ENCODE measurements at places on chromosomes 6 and 20.

DNA sequence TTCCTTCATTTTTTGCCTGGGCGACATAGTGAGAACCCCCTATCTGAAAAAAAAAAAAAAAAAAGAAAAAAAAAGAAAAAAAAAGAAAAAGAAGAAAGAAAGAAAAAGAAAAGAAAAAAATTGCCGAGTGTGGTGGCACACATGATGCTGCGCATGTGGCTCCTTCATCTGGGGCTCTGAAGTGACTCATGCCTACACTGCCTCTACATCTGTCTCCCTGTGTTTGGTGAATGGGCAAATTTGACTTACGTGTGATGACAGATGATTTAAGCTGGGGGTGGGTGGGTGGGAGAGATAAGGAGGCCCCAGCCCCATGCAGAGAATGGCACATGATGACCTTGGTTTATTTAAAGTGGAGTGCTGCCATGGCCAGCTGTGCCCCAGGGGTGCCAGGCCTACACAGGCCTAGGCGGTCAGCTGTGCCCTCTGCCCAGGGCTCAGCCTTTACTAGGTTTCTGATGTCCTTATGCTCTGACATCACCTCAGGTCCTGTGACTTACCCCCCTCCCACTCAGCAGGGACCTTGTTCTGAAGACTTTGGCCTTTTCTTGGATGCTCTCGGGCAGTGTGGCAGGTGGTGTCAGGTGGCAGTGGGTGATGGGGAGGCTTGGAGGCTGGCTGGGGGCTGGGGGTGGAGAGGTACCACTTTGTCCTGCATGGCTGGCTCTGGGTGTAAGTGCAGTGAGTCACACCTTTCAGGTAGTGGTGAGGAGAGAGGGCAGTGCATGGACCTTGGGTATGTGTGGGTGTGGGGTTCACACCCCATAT lies 41.1 kb downstream of the VEGFA start:
- no peak for DNase-seq
- H3K36me3 ChIP-seq: no peaks in the 10 kb centered on the region
- no peaks in the 10 kb centered on the region for H3K27me3 ChIP-seq
- H3K4me1 ChIP-seq: no peaks in the 10 kb centered on the region

- no peak overlapping the region for H3K4me3 ChIP-seq
- H3K27ac ChIP-seq: no peak overlapping the region
- H3K36me3 ChIP-seq: no peaks in the 10 kb centered on the region
- no peaks in the 10 kb centered on the region for H3K4me1 ChIP-seq
- no peak for DNase-seq
These were observed 154.7 kb downstream of the ARHGAP18 start for GRCh38 chr6:129555206-129555832.

DNA sequence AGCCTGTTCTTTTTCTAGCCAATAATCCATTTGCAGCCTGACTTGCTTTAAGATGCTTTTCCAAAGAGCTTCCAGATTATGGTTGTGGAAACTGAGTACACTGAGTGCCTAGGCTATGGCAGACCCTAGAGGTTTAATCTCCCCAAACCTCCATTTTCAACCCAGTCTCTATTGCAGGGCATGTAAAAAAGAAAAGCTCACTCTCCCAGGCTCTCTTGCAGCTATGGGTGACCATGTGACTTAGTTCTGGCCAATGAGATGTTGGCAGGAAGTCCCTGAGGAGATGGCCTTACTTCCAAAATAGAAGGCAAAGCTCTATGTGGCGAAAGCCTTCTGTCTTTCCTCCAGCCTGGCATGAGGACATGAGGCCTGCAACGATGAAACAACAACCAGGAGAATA lies 3.8 kb downstream of the PDRG1 start:
- H3K27ac ChIP-seq: no peak overlapping the region
- H3K4me3 ChIP-seq: no peak overlapping the region
- peaks cover 37% of the 10 kb centered on the region for H3K4me1 ChIP-seq
- no peak for DNase-seq
- no peaks in the 10 kb centered on the region for H3K27me3 ChIP-seq

DNA sequence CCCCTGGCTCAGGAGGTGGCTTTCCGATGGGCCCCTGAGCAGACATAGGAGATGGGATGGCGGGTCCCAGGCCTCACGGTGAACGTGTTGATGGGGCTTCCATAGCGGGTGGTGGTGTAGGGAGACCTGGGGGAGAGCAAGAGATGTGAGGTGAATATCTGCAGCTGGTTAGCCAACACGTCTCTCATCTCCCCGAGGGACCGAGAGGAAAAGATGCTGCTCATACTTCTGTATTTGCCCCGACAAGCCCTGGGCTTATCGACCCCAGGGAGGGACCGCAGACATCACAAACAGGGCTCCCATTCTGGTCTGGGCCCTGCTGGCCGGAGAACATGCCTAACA lies 38.7 kb downstream of the C6orf132 start:
- H3K4me1 ChIP-seq: peaks cover 44% of the 10 kb centered on the region
- no peak for DNase-seq

- H3K27me3 ChIP-seq: no peaks in the 10 kb centered on the region
- peaks cover 14% of the 10 kb centered on the region for H3K36me3 ChIP-seq
- no peak for DNase-seq
- peaks cover 5% of the 10 kb centered on the region for H3K4me1 ChIP-seq
These were observed 27.8 kb upstream of the CRIP3 start for GRCh38 chr6:43336382-43336781.

DNA sequence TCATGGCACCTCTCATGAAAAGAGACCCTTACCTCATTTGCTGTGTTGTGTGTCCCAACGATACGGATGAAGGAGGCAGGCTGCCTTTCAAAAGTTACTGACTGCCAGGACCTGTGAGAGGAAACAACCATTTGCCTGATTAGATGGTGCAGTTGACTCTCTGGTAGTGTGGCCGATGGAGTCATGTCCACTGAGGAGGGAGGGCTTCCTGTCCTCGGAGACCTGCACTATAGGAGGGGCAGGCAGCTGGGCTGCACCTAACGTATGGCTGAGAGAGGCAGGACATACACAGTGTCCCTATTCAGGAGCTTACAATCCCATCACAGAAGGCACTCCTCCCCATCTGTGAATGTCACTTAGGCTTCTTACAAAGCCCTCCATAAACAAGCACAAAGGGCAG lies 373.0 kb downstream of the ZFAND3 start:
- H3K27ac ChIP-seq: no peak overlapping the region
- no peak for DNase-seq
- H3K4me1 ChIP-seq: no peaks in the 10 kb centered on the region
- H3K27me3 ChIP-seq: no peaks in the 10 kb centered on the region
- H3K36me3 ChIP-seq: peaks cover 8% of the 10 kb centered on the region
- no peak overlapping the region for H3K4me3 ChIP-seq

GRCh38 chr6:117269638-117270054 lies 4.3 kb downstream of the VGLL2 start:
- no peak overlapping the region for H3K27ac ChIP-seq
- peaks cover 35% of the 10 kb centered on the region for H3K4me1 ChIP-seq
- no peak for DNase-seq

- H3K27ac ChIP-seq: peak overlapping the region; percentile 95
- no peaks in the 10 kb centered on the region for H3K27me3 ChIP-seq
- H3K4me1 ChIP-seq: peaks cover 52% of the 10 kb centered on the region
- peak overlapping the region; percentile 91 for H3K4me3 ChIP-seq
- no peaks in the 10 kb centered on the region for H3K36me3 ChIP-seq
These were observed 866 bp upstream of the MYO6 start for GRCh38 chr6:75748003-75748742.

DNA sequence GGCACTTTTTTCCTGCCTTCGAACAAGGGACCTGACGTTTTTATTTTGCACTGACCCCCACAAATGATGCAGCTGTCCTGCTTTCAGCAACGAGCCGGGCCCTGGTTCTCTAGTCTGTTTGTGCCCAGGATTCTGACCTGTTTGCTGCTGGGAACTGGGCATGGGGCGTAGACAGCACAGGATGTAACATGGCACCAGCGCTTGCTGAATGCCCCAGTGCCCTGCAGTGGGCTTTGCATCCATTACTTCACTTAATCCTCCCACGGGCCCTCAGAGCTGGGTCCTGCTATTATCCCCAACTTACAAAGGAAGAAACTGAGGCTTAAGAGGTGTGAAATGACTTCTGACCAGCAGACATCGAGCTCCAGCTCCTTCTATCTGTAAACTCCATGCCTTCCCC lies 80.4 kb upstream of the PMEPA1 start:
- no peaks in the 10 kb centered on the region for H3K36me3 ChIP-seq
- DNase-seq: no peak
- no peak overlapping the region for H3K4me3 ChIP-seq
- H3K27me3 ChIP-seq: peaks cover 2% of the 10 kb centered on the region

DNA sequence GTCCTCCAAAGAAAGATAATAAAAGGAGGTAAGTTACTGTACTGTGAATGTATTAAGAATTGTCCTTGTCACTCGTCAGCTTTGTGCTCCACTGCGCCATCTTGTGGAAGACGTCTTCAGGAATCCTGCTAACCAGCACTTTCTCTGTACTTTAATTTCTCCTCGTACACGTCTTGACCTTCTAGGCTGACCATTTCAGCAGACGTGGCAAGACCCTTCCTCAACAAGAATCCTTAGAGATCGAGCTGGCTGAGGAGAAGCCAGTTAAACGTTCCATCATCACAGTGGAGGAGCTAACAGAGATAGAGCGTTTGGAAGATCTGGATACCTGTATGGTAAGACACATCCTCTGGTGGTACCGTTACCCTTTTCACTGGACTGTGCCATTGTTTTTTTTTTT lies 95.5 kb upstream of the SCGN start:
- no peak overlapping the region for H3K27ac ChIP-seq
- DNase-seq: no peak
- no peaks in the 10 kb centered on the region for H3K27me3 ChIP-seq
- H3K36me3 ChIP-seq: no peaks in the 10 kb centered on the region
- H3K4me1 ChIP-seq: no peaks in the 10 kb centered on the region
- H3K4me3 ChIP-seq: no peak overlapping the region

GRCh38 chr20:16063881-16064280 lies 509.4 kb downstream of the KIF16B start:
- peaks cover 12% of the 10 kb centered on the region for H3K4me1 ChIP-seq
- no peak for DNase-seq
- no peak overlapping the region for H3K4me3 ChIP-seq
- no peak overlapping the region for H3K27ac ChIP-seq
- no peaks in the 10 kb centered on the region for H3K27me3 ChIP-seq

DNA sequence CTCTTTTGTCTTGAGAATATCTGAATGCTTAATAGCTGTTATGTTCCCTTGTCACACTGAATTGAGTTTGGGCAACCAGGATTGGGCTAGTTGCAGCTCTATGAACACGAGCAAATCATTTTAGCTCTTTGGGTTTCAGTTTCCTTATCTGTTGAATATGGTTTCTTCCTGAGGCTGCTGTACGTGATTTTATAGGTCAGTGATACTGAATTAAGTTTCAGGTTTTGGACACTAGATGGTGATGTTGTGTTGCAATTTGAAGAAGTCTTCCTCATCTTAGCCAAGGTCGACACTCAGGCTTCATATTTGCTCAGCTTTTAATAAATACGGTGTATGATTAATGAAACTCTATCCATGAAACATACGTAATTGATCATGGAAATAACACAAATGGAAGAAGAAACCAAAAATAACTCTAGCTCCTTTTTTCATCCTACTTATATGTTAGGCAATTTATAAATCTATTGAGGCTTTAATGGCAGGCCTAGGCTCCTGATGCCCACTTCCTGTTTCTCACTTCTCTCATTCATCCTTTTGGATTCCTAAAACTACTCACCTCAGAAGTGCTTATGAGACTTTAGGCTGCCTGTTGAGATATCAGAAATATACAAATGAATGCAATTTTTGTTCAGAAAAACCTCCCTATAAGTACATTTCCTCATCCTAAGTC lies 354.1 kb upstream of the MAP3K7 start:
- H3K4me3 ChIP-seq: peak overlapping the region; percentile 44
- H3K36me3 ChIP-seq: no peaks in the 10 kb centered on the region
- H3K27ac ChIP-seq: no peak overlapping the region
- DNase-seq: no peak

- no peak overlapping the region for H3K27ac ChIP-seq
- no peaks in the 10 kb centered on the region for H3K27me3 ChIP-seq
- DNase-seq: no peak
- H3K36me3 ChIP-seq: no peaks in the 10 kb centered on the region
These were observed 270.2 kb upstream of the PRDM1 start for GRCh38 chr6:105815661-105816555.

DNA sequence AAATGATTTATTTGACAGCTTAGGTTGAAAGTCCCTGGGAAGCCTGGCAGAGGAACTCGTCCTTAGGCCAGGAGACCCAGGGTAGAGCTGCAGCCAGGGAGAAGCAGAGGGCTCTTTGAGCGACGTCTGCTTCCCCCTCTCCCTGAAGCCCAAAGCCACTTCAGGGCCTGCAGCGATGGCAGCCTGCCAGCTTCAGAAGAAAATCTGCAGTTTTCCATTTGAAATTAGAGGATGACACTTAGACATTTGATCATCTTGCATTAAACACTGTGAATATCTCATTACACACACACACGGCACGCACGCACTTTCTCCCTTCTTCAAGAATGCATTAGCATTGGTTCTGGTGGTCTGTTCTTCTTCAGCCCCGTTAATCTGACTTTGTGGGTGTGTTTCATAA lies 96.5 kb downstream of the PLEKHG1 start:
- no peak overlapping the region for H3K4me3 ChIP-seq
- no peaks in the 10 kb centered on the region for H3K27me3 ChIP-seq
- peak overlapping the region; percentile 5 for H3K27ac ChIP-seq

- no peaks in the 10 kb centered on the region for H3K27me3 ChIP-seq
- no peaks in the 10 kb centered on the region for H3K36me3 ChIP-seq
- no peak overlapping the region for H3K4me3 ChIP-seq
- no peak for DNase-seq
- no peak overlapping the region for H3K27ac ChIP-seq
These were observed 84.9 kb downstream of the SOBP start for GRCh38 chr6:107574856-107575255.

DNA sequence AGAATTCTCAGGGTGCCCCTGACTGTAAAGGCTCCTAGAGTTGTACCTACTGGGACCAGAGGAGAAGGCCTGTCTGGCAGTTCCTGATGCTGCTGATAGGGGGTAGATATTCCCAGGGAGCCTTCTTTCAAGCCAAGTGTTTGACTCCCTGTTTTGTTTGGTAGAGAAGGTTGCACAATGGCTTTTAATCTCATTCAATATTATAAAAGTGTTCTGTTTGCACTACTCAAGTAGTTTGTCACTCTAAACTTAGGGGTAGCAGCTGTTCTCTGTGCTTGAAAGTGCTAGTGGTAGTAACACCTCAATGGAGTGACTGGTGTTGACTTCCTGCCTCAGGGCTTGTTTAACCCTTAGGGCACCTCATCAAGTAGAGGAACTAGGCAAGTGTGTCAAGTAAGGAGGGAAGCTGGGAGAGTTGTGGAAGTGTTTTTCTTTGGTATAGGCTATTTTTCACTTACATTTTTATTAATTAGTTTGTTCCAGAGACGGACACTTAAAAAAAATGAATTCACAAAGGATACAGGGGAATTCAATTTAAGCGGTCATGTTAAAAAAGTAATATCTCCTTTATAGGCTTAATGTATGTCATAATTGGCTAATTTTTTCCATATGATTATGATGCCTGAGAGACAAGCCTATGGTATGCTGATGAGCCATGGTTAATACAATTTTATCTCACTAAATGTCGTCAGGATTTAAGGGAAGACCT lies 38.1 kb downstream of the BICRAL start:
- peak overlapping the region; percentile 72 for H3K27ac ChIP-seq
- H3K36me3 ChIP-seq: no peaks in the 10 kb centered on the region
- H3K27me3 ChIP-seq: no peaks in the 10 kb centered on the region
- H3K4me3 ChIP-seq: no peak overlapping the region
- no peak for DNase-seq
- peaks cover 29% of the 10 kb centered on the region for H3K4me1 ChIP-seq

- H3K27me3 ChIP-seq: no peaks in the 10 kb centered on the region
- no peak overlapping the region for H3K4me3 ChIP-seq
- H3K27ac ChIP-seq: no peak overlapping the region
- DNase-seq: no peak
- no peaks in the 10 kb centered on the region for H3K36me3 ChIP-seq
These were observed 105.9 kb upstream of the ENPP5 start for GRCh38 chr6:46276576-46277142.
